HuH-7.5 (cell line): ENCODE measurements at places on chromosomes 16 and 17.
A peak's percentile ranks its signal among the peaks of the same experiment; 100 is the strongest.

DNA sequence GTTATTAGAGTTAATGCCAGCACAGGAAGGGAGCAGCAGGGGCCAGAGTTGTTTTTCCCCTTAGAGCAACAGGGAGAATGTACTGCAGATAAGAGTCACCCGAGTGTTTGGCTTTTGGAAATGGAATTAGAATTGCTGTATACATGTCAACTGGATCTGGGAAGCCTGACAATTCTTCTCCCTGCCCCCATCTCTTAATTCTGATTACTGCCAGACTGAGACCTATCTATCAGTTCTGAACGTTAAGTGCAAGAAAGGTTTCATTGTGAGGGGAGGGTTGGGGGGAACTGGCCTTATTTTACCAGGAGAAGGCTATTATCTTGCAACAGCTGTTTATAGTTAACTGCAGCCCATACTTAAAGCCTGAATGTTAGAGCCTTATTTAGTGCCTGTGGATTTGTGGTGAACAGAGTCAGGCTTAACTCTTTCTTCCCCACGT lies 424.5 kb upstream of the CDH11 start:
- no peak for DNase-seq

- no peak for DNase-seq
Observed at GRCh38 chr17:29732613-29733012, 109.9 kb upstream of the CORO6 start.

DNA sequence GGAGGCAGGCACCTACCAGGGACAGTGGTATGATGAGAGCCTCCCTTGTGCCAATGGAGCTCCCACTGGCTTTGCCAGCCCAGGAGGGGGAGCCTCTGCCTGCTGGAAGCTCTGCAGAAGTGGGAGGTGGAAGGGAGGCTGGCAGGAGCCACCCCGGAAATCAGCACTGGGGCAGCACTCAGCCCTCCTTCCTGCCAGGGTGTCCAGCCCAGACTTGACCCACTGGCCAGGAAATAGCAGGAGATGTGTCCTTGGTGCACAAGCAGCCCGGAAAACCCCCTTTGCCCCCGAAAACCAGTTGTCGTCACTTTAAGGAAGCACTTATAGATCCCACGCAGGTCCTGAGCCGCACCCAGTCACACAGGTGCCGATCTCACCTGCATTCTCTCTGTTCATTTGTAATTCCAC lies 49.3 kb upstream of the CACNG4 start:
- DNase-seq, result peak; percentile 68

GRCh38 chr17:7281074-7281952 lies at the start of gene SLC2A4:
SLC2A4 (plus strand) TSS chr17:7281718; CDS start chr17:7281935, 217 bp downstream.
- DNase-seq, result peak; percentile 96

GRCh38 chr17:57002904-57003303 lies 25.0 kb downstream of the SCPEP1 start:
- DNase-seq, result no peak

- DNase-seq, result no peak
Observed at GRCh38 chr17:37086334-37086733, 137.6 kb downstream of the AATF start.

DNA sequence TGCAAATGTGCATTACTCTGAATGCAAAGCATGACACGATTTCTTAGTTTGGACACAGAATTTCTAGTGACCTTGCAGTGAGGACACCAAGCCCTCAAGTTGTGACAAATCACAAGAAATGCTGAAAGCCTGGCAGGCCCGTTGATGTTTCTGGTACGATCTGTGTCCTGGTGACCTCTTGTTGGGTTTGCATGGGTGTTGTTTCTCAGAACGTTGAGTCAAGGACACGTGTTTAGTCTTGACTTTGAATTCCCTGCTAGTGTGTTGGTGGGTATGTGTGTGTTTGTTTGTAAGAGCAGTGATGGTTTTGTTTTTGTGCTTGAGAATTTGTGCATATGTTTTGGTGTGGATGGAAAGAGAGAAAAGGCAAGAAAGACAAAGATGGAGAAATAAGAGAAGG lies 37.8 kb upstream of the MAF start:
- no peak for DNase-seq

GRCh38 chr16:56636616-56637413 lies 1.7 kb upstream of the MT1A start:
- DNase-seq, result no peak

DNA sequence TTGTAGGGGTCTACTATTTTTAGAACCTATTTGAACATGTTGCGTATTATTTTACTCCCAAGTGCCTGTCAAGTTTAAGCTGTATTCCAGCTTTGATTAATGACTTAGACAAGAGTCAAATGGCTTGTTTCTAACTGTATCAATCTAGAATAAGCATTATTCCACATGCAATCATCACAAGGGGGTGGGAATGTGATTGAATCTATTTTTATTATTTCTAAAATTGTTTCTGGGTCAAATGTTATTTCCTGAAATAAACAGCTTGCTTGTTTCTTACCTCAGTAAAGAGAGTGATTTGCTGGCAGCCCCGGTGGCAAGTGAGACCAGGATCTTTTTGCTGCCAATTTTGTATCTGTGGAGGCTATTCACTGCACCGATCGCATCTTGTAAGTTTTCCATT lies 21.5 kb downstream of the MARF1 start:
- no peak for DNase-seq

- no peak for DNase-seq
Observed at GRCh38 chr17:72665852-72666851, 426.3 kb downstream of the SLC39A11 start.

DNA sequence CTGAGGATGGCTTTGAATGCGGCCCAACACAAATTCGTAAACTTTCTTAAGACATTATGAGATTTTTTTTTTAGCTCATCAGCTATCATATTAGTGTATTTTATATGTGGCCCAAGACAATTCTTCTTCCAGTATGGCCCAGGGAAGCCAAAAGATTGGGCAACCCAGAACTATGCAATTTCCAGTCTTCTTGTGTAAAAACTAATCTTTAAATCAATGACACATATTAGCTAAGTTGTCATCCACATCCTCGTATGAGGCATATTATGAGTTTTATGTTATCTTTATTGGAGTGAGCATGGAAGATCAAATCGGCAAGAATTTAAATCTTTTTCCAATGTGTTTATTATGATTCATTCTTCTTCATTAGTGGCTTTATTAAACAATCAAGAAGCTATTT lies 198.6 kb upstream of the HSBP1 start:
- no peak for DNase-seq

- DNase-seq, result no peak
Observed at GRCh38 chr17:78985395-78985794, 5.7 kb upstream of the LGALS3BP start.

DNA sequence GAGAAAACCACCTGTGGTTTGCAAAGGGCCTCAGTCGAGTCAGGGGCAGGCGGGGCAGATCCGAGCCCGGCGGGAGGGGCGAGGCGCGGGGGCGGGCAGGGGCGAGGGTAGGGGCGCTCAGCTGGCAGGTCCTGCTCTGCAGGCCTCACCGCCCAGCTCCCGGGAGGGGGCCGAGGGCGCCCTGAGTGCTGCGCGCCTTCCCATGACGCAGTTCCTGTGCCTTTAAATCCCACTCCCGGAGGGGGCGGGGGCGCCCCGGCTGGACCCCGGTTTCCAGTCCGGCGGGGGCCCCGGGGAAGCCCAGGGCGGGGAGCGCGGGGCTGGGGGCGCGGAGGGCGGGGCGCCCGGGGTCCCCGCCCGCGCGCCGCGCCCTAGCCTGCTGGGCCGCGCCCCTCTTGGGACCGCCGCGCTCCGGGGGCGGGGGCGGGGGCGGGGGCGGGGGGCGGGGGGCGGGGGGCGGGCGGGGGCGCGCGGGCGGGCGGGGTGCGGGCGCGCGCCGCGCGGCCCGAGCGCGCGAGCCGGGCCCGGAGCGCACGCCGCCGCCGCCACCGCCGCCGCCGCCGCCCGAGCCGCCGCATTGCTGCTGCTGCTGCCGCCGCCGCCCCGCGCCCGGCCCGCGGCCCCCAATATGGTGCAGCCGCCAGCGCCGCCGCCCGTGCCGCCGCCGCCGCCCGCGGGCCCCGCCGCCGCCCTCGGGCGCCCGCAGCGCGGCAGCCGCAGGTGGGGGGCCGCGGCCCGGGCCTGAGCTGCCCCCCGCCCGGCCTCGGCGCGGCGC lies at the start of gene JPH3:
JPH3 (plus strand) TSS at position 508 of the 775 bp plus-strand sequence. CDS start 639 bp downstream, outside the sequence.
- no peak for DNase-seq

- DNase-seq, result peak; percentile 59
Observed at GRCh38 chr16:84340325-84341040, 27.9 kb upstream of the ATP2C2 start.

DNA sequence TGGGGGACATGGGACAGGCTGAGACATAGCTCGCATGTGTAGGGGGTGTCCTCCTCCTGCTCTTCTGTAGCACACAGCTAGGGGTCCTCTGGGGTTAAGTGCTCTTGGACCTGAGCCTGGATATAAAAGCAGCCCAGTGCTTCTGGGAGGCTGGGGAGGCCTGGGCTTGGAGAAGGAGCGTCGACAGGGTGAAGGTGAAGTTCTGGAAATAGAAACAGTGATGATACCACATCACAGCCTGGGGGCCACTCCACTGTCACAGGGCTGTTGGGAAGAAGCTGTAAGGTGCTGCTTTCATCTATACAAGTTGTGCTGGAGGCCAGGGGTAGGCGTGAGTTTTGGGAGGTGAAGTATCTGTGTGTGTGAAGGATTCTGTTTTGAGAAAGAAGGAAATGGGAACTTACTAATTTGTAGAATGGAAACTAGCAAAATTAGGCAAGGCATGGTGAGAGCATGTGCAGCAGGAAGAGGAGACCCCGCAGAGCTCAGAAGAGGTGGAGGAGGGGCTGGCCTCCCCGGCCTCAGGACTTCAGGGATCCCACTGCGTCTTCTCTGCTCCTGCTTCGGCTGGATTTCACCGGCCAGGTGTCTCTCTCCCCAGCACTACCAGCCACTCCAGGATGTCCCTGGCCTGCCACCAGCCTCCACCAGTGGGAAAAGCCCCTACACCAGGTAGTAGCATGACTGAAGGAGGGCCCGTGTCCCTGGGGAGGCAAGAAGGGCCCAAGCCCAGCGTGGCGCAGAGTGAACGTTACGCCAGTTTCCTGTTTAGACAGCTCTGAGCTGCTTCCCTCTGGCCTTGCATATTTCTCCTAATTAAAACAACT lies 19.4 kb downstream of the PLCG2 start:
- no peak for DNase-seq

GRCh38 chr16:7419441-7419840 lies 86.8 kb downstream of the RBFOX1 start:
- no peak for DNase-seq

GRCh38 chr17:48223945-48224344 lies 116.4 kb downstream of the SNX11 start:
- DNase-seq, result no peak

GRCh38 chr17:49987290-49987585 lies 7.8 kb downstream of the DLX3 start:
- DNase-seq, result no peak

DNA sequence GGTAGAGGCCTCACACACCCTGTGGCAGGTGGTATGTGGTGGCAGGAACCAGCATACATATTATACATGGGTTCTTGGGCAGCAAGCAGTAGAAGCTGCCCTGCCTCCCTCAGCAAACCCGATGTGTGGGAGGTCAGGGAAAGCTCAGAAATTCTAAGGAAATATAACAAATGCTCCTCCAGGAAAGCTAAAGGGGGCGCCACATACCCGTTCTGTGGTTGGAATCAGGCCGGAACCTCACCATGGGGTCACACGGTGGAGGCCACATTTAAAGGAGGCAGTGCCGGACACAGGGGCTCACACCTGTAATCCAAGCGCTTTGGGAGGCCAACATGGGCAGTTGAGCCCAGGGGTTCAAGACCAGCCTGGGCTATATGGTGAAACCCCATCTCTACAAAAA lies 12.4 kb upstream of the KATNB1 start:
- no peak for DNase-seq

GRCh38 chr17:3888343-3889171 lies 4.3 kb downstream of the CAMKK1 start:
- DNase-seq, result no peak

GRCh38 chr17:28878981-28879380 lies 18.6 kb downstream of the FLOT2 start:
- peak; percentile 79 for DNase-seq

DNA sequence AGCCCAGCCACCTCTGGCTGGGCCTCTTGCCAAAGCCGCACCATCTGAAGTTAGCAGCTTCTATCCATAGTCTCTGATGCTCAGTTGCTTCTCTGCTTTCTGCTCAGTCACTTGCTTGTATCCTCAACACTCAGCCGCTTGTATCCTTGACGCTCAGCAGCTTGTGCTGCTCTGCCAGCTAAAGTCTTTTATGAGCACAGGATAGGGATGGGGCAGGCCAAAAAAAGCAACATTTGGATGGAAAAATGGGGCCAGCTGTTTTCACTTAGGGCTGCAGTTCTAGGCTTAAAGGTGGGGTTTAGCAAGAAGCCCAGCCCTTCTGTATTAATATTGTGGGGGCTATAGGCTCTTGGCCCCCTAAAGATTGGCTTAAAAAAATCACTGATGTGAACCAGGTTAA lies 739.4 kb downstream of the CDH8 start:
- no peak for DNase-seq

- DNase-seq, result no peak
Observed at GRCh38 chr16:3171181-3171854, 16.7 kb upstream of the OR1F1 start.

DNA sequence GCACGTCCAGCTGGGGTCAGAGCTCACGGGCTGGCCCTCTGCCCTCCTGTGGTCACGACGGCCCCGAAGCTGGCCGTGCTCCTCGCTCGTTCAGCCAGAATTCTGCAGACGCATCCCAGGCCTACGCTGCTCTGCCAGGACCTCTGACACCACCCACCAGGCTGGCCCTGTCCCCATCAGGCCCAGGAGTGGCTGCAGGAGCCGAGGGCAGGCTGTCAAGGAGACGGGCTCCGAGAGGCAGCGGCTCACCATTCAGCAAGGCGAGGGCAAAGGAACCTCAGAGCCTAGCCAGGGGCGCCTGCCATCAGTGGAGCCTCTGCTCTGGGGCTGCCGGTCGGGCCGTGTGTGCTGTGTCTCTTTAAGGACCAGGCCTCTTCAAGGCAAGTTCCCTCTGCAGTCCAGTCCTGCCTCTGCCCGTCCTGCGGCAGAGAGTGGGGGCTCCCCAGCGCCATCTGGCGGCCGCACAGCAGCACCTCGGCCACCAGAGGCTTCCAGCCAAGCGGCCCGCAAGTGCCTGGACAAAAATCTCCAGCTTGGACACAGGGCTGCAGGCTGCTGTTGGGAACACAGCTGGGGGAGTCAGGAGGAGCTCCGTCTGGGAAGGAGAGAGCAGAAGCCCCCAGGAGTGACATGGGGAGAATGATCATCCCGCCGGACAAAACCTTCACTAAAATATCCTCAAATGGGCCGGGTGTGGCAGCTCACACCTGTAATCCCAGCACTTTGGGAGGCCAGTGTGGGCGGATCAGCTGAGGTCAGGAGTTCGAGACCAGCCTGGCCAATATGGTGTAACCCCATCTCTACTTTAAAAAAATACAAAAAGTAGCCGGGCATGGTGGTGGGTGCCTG lies 7.4 kb upstream of the ABR start:
- peak; percentile 86 for DNase-seq

- no peak for DNase-seq
Observed at GRCh38 chr17:49546546-49547535, 28.8 kb upstream of the NXPH3 start.

DNA sequence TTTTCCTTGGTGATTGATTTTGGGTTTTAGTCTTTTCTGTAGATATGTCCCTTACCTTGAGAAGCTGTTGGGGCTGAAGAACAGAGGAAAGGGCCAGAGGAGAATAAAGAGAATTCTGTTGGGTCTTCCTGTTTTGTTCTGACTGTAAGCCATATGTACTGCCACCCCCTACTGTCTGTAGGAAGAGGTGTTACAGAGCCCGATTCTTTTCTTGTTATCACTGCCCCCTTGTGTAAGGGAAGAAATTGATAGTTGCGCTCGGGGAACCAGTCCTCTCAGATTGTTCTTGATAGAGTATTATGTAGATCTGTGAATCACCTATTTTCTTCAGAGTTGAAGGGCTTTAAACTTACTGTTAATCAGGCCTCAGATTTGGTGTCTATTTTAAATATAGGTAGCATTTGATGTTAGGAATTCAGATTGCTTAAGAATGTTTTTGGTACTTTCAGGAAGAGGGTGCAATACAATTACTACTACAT lies 2.4 kb downstream of the TANC2 start:
- DNase-seq, result peak; percentile 83
